Stimulated activated CD8-positive, alpha-beta memory T cell treated with anti-CD3 and anti-CD28 coated beads, Interleukin-7, amount 100 ng/mL, for 1 hour (primary cell): ENCODE measurements at places on chromosomes 4 and X.

DNA sequence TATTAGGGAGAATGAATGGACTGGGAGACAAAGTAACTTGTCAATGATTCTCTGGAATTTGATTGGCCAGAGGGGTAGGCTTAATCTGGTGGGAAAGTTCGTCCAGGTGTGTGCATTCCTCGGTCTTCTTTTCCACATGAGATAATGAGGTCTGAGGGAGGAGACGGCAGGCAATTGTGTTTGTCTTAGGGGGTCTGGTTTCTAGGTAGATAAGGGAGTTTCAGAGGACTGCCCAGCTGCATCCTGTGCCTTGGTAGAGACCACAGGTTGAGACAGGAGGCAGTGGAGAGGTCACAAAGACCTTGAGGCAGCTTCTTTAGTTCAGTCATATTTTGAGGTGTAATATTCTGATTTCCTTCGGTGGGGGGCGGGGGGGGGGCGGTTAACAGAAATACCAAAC is 4.3 kb downstream of the MGST2 start:
- DNase-seq, result no peak

DNA sequence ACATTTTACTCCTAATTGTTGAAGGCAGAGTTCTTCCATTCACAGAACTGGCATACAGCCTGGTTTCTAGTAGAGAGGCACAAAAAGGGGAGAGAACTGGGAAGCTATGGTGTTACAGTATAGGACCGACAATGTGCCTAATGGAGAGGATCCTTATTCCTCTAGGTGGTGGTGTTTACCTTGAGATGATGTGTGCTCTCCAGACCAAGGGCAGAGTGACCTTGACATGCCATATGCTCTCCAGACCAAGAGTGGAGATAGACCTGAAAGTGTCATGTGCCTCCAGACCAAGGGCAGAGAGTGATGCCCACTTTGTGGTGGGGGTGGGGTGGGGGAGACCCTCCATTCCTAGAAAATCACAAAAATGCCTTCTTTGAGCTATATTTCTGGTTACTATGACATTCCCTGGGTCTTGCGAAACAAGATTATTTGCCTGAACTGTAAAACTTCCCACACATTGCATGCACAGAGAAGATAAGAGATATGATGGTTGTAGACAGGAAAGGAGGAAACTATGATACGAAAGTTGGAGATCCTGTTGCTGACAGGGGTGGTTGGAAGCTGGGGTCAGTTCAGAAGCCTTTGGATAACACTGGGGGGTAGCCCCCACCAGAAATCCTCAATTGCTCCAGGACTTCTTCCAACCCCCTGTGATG is 119.7 kb downstream of the TEX13C start:
- no peak for DNase-seq

DNA sequence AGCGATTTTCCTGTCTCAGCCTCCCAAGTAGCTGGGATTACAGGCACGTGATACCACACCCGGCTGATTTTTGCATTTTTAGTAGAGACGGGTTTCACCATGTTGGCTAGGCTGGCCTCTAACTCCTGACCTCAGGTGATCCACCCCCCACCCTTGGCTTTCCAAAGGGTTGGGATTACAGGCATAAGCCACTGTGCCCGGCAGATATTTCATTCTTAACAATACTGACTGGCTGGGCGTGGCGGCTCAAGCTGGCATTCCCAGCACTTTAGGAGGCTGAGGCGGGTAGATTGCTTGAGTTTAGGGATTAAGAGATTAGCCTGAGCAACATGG is 1.3 kb downstream of the PQBP1 start:
- no peak for DNase-seq

- no peak for DNase-seq
Observed at GRCh38 chrX:2243913-2244460, 256.8 kb downstream of the DHRSX start.

DNA sequence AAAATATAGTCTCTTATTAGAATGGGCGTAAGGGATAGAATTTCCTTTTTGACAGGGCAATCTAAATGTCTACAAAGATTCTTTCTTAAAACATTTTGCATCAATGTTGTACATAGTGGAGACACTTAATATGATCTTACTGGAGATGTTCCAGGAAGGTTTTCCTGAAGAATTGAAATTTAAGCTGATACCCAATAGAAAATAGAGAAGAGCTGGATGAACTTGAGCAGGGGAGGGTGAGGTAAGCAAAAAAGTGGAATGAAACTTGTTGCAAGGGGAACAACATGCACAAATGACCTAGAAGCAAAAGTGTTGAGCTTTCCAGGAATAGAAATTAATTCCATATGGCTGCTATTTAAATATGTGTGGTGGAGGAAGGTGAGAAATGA is 19.7 kb downstream of the SLAIN2 start:
- DNase-seq, result no peak

DNA sequence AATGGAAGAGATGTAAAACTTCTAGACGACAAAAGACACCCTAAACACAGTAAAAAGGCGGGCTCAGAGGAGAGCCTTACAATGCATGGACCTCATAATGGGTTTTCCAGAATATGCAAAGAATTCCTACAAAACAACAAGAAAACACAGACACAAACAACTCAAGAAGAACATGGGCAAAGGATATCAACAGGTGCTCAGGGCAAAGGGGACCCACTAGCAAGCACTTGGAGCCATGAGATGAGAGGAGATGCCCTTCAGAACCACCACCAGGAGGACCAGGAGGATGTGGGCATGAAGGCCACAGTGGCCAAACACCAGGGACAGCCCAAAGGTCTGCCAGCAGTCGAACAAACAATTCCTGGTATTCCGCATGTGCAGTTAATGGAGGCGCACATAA is 17.2 kb downstream of the PDZD4 start:
- DNase-seq, result no peak

DNA sequence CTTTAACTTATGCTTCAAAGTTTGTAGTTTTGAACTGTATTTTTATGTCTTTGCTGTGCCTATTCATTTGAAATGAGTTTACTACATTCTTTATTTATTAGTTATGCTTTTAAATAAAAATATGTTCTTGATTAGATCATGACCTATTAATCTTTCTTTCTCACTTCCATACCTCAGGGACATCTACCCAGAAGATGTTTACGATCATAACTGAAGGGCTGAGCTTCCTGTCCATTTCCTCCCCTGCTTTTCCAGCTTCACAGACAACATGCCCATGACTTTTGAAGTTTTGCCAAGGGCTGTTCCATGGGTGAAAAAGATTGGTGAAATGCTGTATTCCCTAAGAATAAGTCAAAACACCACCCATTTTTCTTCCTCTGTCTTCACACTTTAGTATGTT is 99.7 kb upstream of the DDIT4L start:
- DNase-seq, result no peak

GRCh38 chr4:102469806-102470205 is 31.4 kb upstream of the NFKB1 start:
- DNase-seq, result no peak

- DNase-seq, result no peak
Observed at GRCh38 chr4:79653871-79654270, 245.8 kb upstream of the GK2 start.

DNA sequence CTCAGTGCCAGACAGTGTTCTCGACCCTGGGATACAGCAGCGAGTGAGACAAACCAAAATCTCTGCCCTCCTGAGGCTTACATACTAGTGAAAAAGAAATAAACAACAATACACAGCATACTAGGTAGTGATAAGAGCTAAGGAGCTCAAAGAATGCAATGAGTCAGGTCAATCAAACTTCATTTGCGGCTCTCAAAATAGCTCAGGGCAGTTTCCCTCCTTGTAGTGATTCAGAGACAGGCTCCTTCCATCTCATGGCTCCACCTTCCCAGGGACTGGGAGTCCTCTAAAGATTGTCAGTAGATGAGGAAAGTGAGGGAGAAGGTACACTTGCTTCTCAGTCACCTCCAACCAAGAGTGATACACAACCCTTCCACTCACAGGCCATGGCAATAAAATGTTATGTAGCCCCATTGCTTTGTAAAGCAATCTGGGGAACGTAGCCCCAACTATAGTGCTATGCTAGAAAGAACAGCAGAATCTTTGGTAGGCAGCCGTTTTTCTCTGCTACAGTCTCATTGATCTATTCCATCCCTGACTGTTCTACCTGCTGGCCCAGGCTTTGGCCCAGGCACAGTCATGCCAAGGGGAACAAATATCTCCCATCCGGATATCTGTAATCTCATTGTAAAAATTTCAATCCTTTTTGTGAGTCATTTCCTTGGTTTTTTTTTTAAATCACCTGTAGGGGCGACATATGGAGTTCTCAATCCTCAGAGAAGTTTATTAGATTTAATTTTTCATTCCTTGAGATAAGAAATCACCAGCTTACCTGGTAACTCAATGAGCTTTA is 183.1 kb upstream of the S100G start:
- no peak for DNase-seq

DNA sequence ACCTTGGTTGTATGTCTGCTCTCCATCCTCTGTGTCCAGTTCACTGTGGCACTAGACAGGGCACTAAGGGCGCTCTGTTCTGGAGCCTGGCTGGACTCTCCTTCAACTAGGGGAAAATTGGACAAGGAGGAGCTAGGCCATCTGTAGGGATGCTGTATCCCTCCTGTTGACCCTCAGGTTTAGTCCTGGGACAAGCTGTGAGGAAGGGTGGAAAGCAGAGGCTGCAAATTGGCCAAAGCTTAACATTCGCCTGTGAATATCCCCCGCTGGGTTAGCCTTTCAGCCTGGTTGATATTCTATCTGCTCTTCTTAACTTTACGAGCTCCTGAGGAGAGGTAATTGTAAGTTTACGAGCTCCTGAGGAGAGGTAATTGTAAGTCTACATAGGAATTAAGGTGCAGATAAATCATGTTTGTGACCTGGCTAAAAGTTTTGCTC is 64.4 kb upstream of the ENPEP start:
- no peak for DNase-seq

DNA sequence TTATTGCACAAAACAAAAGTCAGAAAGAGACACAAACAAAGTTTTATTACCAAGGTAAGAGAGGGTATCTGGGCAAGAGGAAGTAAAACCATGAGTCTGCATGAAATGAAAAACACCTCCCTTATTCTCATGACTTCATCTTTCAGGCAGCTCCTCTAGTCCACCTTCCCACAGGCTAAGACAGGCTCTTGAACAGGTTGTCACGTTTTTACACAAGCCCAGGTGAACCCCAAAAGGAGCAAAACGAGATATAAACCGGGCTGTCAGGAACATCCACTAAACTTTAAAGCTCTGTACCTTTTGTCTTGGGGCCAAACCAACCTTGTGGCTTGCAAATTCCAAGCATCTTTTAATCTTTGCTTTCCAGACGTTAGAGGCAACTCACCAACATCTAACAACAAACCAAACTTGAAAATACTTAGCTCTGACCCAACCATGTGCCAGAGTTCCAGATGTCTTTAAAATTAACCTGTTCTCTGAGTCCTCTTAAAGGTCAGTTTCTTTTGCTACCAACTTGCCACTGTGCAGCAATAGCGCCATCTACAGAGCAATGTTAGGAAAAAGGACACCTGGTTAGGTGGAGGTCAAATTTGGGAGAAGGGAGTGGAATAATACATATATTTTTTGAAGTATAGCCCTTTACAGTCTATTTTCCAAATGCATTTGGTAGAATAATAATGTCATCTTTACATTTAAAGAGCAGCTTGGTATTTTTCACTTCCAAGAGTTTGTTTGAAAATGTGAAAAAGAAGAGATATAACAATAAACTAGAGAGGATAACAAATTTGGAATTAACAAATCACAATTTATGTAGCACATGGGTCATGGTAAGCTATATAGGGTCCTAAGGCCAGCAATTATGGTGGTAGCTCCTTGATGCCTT is 73.1 kb downstream of the QRFPR start:
- DNase-seq, result no peak

DNA sequence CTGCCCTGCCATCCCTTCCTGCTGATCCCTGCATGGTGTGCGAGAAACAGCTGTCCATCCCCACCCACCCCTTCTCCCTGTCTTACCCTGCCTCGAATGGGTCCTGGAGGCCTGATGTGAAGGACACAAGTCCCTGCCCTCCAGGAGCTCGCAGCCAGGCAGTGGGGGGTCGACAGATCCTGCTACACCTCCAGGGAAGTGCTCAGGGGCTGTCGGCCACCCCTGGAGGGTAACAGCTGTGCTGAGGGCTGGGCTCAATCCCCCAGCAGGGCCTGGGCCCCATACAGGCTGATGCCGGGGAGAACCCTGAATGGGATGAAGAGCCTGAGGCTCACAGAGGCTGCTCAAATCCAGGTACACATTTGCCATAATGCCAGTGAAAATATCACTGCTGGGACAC is 17.6 kb downstream of the HMX1 start:
- DNase-seq, result no peak

GRCh38 chr4:86947501-86948120 is 12.8 kb downstream of the AFF1 start:
- DNase-seq, result no peak

DNA sequence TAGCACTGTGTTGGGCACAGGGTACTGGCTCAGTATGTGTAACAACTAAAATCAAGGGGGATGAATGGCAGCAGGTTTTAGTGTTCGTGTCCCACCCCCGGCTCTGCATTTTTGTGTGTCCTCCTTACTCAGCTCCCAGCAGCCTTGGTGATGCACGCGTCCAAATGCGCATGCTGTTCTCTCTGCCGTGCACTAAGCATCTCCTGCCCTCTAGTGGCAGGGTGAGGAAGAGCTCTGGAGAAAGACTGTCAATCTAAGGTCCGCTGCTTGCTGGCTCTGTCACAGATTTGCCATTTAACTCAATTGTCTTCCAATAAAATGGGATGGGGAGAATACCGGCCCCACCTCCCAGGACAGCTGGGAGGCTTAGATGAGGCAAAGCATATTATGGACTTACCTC is 61.4 kb downstream of the WFS1 start:
- DNase-seq, result no peak

DNA sequence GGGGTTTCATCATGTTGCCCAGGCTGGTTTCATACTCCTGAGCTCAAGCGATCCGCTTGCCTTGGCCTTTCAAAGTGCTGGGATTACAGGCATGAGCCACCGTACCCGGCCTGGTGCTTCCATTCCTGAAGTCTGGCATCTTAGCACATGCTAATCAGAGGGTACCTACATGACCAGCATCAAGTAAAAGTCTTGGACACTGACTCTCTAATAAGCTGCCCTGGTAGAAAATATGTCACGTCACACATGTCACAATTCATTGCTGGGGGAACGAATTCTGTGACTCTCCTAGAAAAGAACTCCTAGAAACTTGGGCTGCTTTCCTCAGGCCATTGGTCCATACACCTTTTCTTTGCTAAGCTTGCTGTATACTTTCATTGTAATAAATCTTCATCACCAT is 19.1 kb upstream of the XAGE2 start:
- no peak for DNase-seq

- no peak for DNase-seq
Observed at GRCh38 chrX:71253253-71254091, 468 bp downstream of the ZMYM3 start.

GRCh38 chrX:13043138-13043537 is 1.3 kb downstream of the FAM9C start:
- no peak for DNase-seq

DNA sequence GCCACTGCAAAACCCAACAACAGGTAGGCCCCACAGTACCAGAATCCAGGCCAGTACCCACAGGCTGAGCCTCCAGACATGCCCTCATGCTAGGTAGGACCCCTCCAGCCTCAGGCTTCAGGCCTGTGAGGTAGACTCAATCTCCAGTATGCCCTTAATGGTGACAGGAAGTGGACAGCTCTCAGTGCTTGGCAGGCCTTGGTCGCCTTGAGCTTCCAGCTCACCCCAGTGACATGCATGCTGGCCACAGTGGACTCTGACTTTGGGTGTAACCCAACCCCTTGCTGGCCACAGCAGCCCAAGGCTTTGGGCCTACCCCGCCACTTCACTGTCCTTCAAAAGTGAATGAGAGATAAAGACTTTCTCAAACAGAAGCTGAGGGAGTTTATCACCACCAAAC is 324.2 kb downstream of the ANTXR2 start:
- no peak for DNase-seq
